ENCODE measurements at places on chromosomes 6 and 20. TPM values are rescaled to one million over a fixed set of nuclear protein-coding genes. Genes with fewer than 3 reads are reported as not detected.
A peak's percentile ranks its signal among the peaks of the same experiment; 100 is the strongest.

Gene RGS17
- 0.25 TPM for total RNA-seq

Gene PTCHD4
- total RNA-seq, result not detected

Gene HUS1B
- 1.1 TPM for total RNA-seq

Gene ENPP3
- total RNA-seq, result 21.4 TPM

Gene FBXO5
- total RNA-seq, result 7.4 TPM

Gene ZNFX1
- total RNA-seq, result 26.7 TPM

- no peaks in the 10 kb centered on the region for H3K4me1 ChIP-seq
- H3K36me3 ChIP-seq, result no peaks in the 10 kb centered on the region
- H3K27ac ChIP-seq, result no peak overlapping the region
- DNase-seq, result no peak
- no peaks in the 10 kb centered on the region for H3K27me3 ChIP-seq
Observed at GRCh38 chr6:16533210-16533609, 228.1 kb downstream of the ATXN1 start.

DNA sequence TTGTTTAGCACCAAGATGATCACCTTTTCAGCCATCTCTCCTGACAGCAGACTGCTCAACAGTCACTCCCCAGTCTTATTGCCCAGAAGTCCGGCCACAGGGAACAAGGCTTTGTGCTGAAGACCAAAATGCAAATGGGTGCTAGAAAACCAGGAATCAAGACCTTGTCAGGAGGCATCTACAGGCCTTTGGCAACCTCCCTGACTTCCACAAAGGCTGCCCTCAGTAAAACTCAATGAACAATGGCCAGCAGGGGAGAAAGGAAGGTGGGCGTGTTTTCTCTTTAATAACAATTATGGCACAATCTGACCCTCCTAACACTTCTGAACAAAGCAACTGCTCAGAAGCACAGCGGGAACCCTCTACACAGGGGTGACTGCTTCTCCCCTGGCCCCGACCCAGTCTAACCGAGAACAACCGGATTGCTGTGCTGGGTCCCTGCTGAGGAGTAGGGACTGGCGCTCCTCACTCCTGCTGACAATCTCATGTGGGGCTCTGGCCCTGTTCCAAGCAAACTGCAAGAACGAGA lies 41.6 kb downstream of the PLCG1 start:
- no peak for DNase-seq
- no peak overlapping the region for H3K4me3 ChIP-seq
- H3K36me3 ChIP-seq, result peaks cover 5% of the 10 kb centered on the region
- H3K27me3 ChIP-seq, result no peaks in the 10 kb centered on the region

DNA sequence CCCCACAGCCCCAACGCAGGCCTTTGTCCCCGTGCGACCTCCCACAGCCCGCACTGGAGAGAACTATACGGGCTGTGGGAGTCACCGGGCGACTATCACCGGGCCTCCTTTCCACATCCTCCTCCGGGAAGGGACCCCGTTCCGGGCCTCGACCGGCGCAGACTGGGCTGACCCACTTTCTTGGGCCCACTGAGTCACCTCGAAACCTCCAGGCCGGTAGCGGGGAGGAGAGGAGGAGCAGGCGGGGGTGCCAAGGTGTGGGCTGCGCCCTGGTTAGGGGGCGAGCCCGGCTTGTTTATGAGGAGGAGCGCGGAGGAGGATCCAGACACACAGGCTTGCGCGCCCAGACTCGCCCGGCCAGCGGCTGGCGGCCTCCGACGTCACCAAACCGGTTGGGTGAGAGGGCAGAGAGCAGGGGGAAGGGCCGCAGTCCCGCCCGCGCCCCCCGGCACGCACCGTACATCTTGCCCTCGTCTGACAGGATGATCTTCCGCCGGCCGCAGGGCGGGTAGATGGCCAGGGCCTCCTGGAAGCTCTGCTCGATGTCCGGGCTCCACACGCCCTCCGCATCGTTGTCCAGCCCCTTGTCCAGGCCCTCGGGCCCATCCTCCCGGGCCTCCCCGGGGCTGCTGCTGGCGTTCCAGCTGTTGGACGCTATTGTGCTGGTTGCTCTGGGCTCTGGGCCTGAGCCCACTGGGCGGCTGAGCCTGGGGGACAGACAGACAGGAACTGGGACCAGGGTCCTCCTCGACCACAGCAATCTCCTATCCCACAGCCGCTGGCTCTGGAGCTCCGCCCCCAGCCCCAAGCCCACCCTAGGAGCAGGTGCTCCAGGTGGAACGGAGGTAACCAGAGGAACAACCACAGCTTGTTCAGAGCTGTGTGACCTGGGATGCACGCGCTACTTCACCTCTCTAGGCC lies 10.6 kb downstream of the TEAD3 start:
- H3K27ac ChIP-seq, result peak overlapping the region; percentile 94
- H3K4me1 ChIP-seq, result peaks cover 32% of the 10 kb centered on the region
- no peaks in the 10 kb centered on the region for H3K27me3 ChIP-seq
- peak overlapping the region; percentile 23 for H3K4me3 ChIP-seq

GRCh38 chr6:14501914-14502313 lies 384.3 kb downstream of the CD83 start:
- no peak overlapping the region for H3K27ac ChIP-seq
- H3K4me1 ChIP-seq, result no peaks in the 10 kb centered on the region
- H3K27me3 ChIP-seq, result no peaks in the 10 kb centered on the region

GRCh38 chr6:155224618-155225017 lies 39.2 kb upstream of the CLDN20 start:
- no peaks in the 10 kb centered on the region for H3K4me1 ChIP-seq
- no peak overlapping the region for H3K4me3 ChIP-seq

DNA sequence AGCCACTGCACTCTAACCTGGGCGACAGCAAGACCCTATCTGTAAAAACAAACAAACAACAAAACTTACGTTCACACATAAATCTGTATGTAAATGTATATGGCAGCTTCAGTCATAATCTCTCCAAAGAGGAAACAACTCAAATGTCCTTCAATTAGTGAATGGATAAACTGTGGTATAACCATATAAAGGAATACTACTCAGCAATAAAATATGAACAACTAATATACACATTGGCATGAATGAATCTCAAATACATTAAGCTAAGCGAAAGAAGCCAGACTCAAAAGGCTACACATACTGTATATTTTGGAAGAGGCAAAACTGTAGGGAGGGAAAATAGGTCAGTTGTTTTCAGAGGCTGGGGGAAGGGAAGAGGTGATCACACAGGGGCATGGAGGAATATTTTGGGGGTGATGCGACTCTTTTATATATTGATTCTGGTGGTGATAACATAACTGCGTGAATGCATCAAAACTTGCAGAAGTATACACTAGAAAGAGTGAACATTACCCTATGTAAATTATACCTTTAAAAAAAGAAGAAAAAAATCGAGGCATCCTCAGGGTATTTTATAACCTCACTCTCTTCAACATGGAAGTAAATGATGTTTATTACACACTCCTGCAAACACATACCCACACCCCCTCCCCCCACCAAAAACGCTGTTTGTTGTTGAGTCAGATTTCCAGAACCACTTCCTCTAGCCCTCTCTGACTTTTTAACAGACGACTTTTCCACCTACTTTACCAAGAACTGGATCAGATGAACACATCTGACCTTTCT lies 115.2 kb upstream of the RNF24 start:
- no peak overlapping the region for H3K27ac ChIP-seq
- no peak overlapping the region for H3K4me3 ChIP-seq
- H3K27me3 ChIP-seq, result no peaks in the 10 kb centered on the region
- H3K4me1 ChIP-seq, result no peaks in the 10 kb centered on the region

- H3K27me3 ChIP-seq, result no peaks in the 10 kb centered on the region
- H3K36me3 ChIP-seq, result no peaks in the 10 kb centered on the region
- H3K4me3 ChIP-seq, result no peak overlapping the region
- no peaks in the 10 kb centered on the region for H3K4me1 ChIP-seq
Observed at GRCh38 chr6:116450769-116451740, 10.1 kb upstream of the CALHM6 start.

- no peak for DNase-seq
- no peaks in the 10 kb centered on the region for H3K36me3 ChIP-seq
- no peak overlapping the region for H3K4me3 ChIP-seq
Observed at GRCh38 chr6:114939630-114940029, 596.8 kb upstream of the HS3ST5 start.

DNA sequence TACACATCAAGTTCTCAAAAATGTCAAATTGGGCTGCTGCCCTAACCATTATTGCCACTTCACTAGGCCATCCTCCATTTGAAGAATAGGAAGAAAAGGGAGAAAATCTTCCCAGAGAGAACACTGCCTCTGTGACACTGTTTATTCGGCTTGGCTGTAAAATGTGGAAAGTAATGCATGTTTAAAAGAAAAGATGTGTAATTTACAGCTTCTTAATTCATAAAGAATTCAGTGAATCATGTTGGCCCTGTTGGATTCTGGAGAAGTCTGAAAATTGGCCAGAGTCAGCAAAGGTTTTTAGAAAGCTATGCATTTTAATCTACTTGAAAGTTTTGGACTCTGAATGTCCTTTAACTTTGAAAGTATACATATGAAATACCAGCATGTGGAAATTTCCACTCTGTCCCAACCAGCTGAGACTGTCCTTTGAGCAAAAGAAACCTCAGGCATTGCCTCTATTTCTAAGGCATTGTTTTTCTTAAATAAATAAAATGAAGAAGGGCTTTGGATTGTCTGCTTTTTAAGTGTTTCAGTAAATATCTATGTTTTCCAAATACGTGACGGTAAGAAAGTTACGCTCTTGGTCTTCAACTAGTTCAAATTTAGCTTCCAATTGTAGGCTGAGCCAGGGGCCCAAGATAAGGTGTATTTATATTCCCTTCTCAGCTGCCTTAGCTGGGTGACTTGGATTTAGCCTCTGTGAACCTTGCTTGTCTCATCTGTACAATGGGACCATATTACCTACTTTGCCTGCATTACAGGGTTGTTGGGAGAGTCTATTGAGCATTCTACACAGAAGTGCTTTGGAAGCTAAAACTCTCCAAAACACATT lies 222.2 kb downstream of the UST start:
- H3K4me3 ChIP-seq, result no peak overlapping the region
- no peaks in the 10 kb centered on the region for H3K4me1 ChIP-seq
- no peaks in the 10 kb centered on the region for H3K27me3 ChIP-seq
- H3K27ac ChIP-seq, result no peak overlapping the region
- no peak for DNase-seq
- no peaks in the 10 kb centered on the region for H3K36me3 ChIP-seq

DNA sequence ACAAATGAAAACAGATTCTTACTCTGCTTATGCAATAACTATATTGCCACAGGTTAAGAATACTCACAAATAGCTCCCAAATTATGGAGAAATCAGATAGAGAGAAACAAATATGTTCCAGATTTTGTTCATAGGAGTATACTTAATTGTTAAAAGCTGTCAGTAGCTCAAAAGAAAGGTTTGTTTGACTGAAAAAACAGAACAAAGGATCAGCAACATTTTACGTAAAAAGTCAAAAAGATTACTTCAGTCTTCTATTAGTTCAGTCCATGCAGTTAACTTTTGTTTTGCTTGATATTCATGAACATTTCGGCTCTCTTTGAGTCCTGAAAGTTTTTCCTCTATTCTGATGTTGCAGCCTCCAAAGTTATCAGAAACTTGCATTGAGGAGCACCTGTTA lies 13.4 kb upstream of the NANP start:
- H3K36me3 ChIP-seq, result no peaks in the 10 kb centered on the region
- H3K27me3 ChIP-seq, result no peaks in the 10 kb centered on the region
- no peak for DNase-seq
- H3K4me3 ChIP-seq, result no peak overlapping the region
- H3K4me1 ChIP-seq, result no peaks in the 10 kb centered on the region

- H3K27me3 ChIP-seq, result no peaks in the 10 kb centered on the region
- no peak for DNase-seq
- H3K27ac ChIP-seq, result no peak overlapping the region
- H3K36me3 ChIP-seq, result no peaks in the 10 kb centered on the region
Observed at GRCh38 chr6:136326038-136326553, 36.5 kb upstream of the BCLAF1 start.

DNA sequence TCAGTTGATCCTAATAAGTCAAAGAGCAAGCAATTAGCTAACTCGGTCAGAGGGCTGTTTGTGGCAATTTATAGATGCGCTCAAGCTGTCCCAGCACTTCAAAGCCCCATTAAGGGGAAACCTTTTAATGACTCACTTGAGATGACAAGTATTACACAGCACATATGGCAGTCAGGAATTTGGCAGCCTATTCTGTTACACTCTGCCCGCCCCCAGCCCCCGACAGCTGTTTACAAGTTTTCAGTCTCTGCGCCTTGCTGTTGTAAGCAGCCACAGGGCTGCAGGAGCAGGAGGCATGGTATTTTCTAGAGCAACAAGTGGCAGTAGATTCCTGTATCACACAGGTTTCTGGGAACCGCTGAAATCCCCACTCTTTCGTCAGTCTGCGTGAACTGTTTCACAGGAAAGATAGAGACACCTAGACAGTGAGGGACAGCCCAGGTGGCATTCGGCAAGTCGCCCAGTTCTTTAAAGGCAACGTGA lies 263.0 kb downstream of the FOXC1 start:
- H3K4me3 ChIP-seq, result no peak overlapping the region
- no peaks in the 10 kb centered on the region for H3K4me1 ChIP-seq
- no peaks in the 10 kb centered on the region for H3K36me3 ChIP-seq
- H3K27me3 ChIP-seq, result no peaks in the 10 kb centered on the region

- H3K27me3 ChIP-seq, result no peaks in the 10 kb centered on the region
- H3K27ac ChIP-seq, result no peak overlapping the region
- H3K4me3 ChIP-seq, result no peak overlapping the region
Observed at GRCh38 chr6:25012657-25013056, 76.9 kb upstream of the RIPOR2 start.

- no peaks in the 10 kb centered on the region for H3K4me1 ChIP-seq
- no peaks in the 10 kb centered on the region for H3K36me3 ChIP-seq
- H3K27ac ChIP-seq, result no peak overlapping the region
- no peaks in the 10 kb centered on the region for H3K27me3 ChIP-seq
- DNase-seq, result no peak
- H3K4me3 ChIP-seq, result no peak overlapping the region
Observed at GRCh38 chr6:91020744-91021143, 433.9 kb upstream of the MAP3K7 start.

DNA sequence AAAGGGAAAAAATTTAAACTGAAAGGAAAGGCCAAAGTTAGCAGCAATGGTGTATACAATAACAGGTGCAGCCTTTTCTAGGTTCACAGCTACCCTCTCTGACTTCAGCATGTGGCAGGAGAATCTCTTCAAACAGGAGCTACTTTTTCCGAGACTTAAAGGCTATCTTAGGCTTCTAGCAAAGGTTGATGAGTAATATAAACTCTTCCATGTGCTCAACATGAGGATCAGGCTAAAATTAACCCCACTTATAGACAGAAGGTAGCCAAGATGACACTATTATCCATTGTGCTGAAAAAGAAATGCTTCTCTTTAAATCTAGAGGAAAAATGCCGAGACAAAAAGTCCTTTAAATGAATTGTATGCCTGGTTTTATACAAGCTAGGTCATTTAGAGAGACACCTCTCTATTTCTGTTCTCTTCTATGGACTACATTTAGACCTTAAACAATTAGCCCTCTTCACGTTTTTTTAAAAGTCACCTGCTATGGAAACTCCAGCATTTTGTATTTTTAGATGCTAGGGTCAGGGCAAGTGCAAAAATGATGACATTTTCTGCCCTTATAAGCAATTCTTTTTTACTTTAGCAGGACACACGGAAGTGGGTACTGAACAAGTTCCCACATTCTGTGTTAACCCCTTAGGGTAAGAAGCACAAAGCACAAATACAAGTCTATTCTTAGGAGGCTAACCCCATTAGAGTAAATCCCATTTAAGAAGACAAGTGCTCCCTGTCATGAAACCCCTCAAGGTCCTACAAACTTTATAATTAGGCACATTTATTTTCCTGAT lies 216.8 kb upstream of the CITED2 start:
- no peaks in the 10 kb centered on the region for H3K36me3 ChIP-seq
- peaks cover 5% of the 10 kb centered on the region for H3K4me1 ChIP-seq
- no peaks in the 10 kb centered on the region for H3K27me3 ChIP-seq
- no peak overlapping the region for H3K4me3 ChIP-seq
- H3K27ac ChIP-seq, result peak overlapping the region; percentile 73

All from colonic mucosa (tissue), 4 donors.